ENCODE measurements at places on chromosomes 7 and 10.

GRCh38 chr10:31116226-31116625, 84.6 kb upstream of the ZNF438 start:
- DNase-seq: no peak

GRCh38 chr10:89829887-89830269, 128.5 kb downstream of the KIF20B start:
- no peak for DNase-seq

- no peak for DNase-seq
These were observed 703.7 kb upstream of the FZD8 start for GRCh38 chr10:36345807-36346206.

GRCh38 chr10:74500816-74501215, 325.6 kb upstream of the KAT6B start:
- no peak for DNase-seq

DNA sequence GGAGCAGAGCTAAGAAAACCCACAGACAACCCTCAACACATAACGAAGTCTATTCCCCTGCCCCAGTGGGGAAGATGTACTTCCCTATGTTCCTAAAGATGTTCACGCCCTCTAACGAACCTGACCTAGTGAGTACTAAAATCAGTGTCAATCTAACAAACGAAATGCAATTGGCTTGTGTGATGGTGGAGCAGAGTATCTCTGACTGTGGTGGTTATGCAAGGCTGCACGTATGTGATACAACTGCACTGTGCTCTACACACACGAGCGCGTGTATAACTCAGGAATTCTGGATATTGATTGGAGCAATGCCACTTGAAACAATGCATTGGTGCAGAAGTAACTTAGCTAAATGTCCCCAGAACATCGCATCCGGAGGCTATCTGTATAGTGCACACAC, 1.3 kb downstream of the ANKRD16 start:
- DNase-seq: no peak

DNA sequence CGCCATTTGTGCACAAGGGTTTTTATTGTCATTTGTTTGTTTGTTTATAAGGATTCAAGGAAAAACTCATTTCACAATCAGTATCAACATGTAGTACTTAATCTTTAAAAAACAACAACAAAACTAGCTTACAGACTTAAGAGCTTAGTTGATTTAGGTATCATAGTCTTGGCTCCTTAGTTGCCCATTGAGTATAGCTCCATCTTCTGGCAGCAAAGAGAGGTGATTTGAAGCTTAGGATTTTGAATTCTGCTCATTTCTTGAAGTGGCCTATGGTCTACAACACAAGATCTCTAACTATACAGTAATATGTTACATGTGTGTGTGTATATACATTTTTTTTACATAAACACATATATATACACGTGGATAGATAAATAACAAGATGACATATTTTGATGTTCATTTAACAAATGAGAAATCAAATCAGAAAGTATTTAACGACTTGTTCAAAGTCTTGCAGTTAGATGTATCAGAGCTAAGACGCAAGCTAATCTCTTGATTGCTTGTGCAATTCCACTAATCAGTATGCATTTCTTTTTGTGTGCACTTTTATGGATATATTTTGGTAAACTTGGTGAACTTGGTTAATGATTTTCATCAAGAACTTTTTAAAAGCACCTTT, 307.3 kb downstream of the CAMK1D start:
- no peak for DNase-seq

- DNase-seq: no peak
These were observed 67.8 kb upstream of the ATP6V0A4 start for GRCh38 chr7:138865843-138866242.

DNA sequence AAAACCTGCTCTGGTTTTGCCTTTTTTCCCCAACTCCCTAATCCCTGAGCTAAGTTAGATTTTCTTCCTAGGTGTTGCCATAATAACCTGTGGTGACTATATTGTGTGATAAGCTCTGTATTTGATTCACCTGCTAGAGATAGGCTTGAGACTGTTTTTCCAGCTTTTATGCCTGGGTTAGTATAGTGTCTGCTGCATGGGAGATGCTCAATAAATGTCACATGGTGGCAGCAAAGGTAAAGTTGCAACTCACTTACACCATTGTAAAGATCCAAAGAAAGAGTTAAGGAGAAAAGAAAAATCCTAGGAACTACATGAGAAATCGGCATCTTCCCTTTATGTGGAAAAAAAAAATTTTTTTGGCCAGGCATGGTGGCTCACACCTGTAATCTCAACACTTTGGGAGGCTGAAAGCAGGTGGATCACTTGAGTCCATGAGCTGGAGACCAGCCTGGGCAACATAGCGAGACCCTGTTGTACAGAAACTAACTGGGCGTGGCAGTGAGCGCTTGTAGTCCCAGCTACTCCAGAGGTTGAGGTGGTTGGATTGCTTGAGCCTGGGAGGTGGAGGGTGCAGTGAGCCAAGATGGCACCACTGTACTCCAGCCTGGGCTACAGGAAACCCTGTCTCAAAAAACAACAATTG, 3.7 kb downstream of the CCNJ start:
- no peak for DNase-seq

GRCh38 chr7:40879941-40880543, 745.2 kb downstream of the SUGCT start:
- no peak for DNase-seq

- DNase-seq: peak; percentile 29
These were observed 66.7 kb upstream of the FGL2 start for GRCh38 chr7:77266291-77266794.

GRCh38 chr7:105934572-105935185, 28.4 kb upstream of the CDHR3 start:
- DNase-seq: no peak

- no peak for DNase-seq
These were observed 1.3 kb upstream of the BMPER start for GRCh38 chr7:33903791-33904680.

DNA sequence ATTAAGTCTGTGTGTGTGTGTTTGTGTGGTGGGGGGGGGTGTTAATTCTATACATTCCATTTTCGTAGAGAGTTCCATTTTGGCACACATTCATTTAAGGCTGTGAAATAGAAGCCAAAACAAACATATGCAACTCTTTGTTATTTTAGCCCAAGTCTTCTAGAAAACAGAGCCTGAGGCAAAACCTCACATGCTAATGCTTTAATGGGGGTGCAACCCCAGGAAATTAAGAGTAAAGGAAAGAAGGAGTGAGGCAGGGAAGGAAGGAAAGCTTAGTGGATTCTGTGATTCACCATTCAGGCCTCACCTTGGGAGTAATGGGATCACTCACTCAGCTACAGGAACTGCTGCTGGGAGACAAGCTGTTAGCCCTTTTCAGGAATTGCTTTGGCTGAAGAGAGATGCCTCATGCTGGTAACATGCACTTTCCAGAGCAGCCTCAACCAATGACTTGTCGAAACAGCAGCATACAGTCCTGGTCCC, 73.0 kb upstream of the CTTNBP2 start:
- DNase-seq: no peak

DNA sequence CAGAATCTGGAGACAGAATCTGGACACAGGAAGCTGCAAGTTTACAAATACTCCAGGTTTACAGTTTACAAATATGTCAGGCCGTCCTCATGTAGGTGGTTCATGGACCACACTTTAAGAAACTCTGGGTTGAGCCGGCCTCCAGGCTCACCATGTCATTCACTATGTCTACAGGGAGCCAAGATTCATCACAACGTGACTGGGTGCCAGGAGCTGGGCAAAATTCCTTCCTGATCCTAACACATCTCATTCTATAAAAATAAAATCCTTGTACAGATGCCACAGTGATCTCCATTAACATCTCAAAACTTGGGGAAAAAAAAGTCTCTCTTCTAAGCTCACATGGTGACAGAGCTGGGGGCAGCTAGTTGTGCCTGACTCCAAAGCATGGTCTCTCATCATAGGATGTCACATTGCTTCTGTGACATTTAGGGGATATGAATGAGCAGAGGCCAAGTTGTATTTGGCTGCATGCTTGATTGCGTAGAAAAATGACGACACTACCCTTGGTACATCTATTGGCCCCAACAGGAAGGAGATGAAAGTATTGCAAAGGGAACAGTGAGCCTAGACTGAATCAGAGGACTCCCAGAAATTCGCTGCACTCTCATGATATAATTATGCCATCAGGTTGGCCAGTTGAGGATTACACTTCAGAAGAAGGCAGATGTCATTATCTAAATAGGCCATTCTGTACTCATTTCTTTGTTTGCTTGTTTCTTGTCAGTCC, 35.9 kb downstream of the MTURN start:
- no peak for DNase-seq

GRCh38 chr10:108187408-108188012, 1023.0 kb upstream of the SORCS1 start:
- DNase-seq: no peak

Data from GM12892 (cell line).